RCC 7860 (cell line): ENCODE measurements at places on chromosomes 1 and 21.

GRCh38 chr21:45080639-45081414 lies 6.4 kb downstream of the ADARB1 start:
- peak; percentile 34 for DNase-seq

DNA sequence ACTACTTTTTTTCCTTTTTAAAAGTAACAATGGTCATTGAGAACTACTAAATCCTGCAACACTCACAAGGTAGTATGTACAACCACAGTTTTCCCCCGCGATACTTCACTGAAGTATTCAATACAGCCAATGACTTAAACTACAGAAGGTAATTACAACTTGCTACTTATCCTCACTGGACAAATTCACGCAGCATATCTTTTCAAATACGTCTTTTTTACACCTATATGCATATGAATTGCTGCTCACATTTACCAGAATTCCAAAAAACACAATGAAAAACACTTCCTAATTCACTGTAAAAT lies 12.4 kb downstream of the NRIP1 start:
- DNase-seq, result peak; percentile 11

DNA sequence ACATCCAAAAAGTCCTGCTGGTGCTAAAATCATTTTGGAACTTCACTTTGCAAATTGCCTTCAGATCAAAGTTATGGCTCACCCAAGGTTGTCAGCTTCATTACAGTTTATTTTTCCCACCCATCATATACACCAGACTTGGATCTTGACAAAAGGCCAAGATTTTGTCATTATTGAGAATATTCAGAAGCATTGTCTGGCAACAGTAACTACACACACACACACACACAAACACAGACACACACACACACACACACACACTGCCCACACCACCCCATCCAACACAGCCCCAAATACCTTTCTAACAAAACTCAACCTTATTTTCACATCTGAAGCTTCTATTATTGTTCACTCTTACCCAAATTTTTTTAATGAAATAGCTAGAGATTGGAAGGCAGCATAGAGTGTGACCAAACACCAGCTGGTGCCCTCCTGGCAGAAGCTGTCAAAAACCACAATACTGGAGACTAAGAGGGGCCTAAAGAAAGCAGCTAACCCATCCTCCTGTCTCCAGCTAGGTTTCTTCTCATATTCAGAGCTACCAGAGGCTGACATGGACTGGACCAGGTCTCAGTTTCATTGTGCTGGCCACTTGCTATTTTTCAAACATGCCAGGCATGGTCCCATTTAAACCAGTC lies 139.1 kb upstream of the ZC3H11B start:
- no peak for DNase-seq

GRCh38 chr1:100187912-100188311 lies 9.9 kb upstream of the LRRC39 start:
- no peak for DNase-seq

GRCh38 chr1:172530000-172530399 lies 3.0 kb upstream of the SUCO start:
- no peak for DNase-seq

DNA sequence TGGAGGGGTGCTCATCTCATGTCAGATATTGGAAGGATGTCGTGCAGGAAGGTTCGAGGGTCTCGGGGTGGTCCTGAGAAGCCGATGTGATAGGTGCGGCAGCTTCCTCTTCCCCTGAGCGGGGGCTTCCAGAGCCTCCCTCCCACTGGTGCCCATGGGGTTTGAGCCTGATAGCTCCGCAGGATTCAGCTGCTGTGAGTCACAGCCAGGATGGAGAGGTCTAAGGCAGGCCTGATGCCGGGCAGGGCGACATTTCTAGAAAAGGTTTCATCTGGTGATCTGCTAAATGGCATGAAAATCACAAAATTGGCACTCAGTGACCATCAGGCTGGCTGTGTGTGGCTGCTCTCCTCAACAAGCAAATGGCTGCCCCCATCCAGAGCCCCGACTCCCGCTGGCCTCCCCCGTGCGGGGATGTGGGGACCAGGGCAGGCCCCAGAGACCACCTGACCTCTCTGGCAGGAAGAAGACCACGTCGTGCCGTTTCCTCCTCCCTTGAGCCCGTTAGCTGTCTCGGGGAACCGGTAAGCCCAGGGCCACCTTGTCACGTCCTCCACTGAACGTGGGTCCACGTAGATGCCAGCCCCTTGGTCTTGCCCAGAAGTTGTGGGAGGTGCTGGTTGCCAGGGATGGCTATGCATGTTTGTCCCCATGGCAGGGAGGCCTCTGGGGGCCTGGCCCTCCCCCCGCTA lies 66.1 kb downstream of the SKI start:
- no peak for DNase-seq

- DNase-seq, result peak; percentile 95
Observed at GRCh38 chr1:166925810-166926478, 49.4 kb downstream of the ILDR2 start.
